ENCODE measurements at places on chromosomes 1 and 21. TPM values are rescaled to one million over a fixed set of nuclear protein-coding genes. Genes with fewer than 3 reads are reported as not detected.

GRCh38 chr1:33524586-33524985 lies 52.1 kb downstream of the ZSCAN20 start:
- no peak for DNase-seq

DNA sequence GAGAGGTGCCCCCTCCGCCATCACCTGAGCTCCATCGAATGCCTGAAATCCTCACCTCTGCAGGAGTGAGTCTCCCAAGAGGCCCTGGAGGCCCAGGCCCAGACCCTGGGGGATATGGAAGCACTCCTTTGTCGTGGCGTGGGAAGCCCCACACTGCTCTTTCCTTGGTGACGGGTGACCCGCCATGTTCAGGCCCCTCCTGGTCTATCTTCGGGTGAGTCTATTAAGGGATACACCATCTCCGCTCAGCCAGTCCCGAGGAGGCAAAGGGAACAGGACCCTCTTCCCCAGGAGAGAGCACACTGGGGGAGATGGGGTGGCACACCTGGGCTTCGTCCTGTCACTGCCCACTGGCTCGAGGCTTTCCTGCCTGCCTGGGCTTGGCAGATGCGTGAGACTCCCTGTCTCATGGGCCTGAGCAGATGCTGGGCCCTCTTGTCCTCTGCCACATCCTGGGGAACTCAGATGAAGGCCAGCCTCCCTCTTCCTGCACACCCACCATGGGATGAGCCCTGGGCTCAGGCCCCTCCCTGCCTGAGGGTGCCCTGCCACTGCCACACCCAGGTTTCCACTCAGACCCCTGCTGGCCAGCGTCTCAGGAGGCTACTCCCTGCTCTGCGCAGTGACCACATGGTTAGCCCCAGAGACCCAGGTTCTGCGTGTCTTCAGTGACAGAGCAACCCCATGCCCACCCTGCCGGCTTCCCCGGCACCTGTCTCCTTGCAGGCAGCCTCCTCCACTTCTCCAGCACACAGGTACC lies 3.8 kb upstream of the NPHP4 start:
- no peak for DNase-seq

DNA sequence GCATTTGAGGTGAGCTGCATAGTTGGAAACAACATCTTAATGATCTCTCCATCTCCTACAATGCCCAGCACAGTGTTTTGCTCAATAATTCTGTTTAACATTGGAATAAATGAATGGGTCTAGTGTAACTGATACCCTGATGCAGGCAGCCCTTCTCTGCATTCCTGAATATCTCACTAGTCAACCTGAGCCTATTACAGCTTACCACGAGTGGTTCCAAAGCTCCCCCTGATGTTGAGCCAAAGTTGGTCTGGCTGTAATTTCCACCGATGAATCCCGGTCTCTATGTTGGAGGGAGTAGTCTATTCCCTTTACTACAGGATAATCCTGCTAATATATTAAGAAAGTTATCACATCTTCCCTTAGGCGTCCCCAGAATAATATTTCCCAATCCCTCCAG lies 63.8 kb downstream of the ZBTB18 start:
- no peak for DNase-seq

The MPZ gene
- 3.6 TPM for total RNA-seq

The HMGN2 gene
- total RNA-seq, result 114 TPM

The SH2D5 gene
- not detected for total RNA-seq
